ENCODE measurements at places on chromosomes 16 and 17. TPM values are rescaled to one million over a fixed set of nuclear protein-coding genes. Genes with fewer than 3 reads are reported as not detected.

Gene OR1A1
- not detected for polyA plus RNA-seq

GRCh38 chr17:5816491-5817070 is 232.3 kb upstream of the NLRP1 start:
- no peak for DNase-seq

- DNase-seq: no peak
Measured at GRCh38 chr16:3363793-3364192, 8.1 kb downstream of the OR2C1 start.

GRCh38 chr16:11909653-11910545 is 5.9 kb downstream of the GSPT1 start:
- DNase-seq: no peak

Gene GINS3
- polyA plus RNA-seq: 12.6 TPM

- peak; percentile 70 for DNase-seq
Measured at GRCh38 chr17:74763565-74764387, 12.4 kb downstream of the NAT9 start.

GRCh38 chr16:49644145-49644463 is 211.8 kb downstream of the ZNF423 start:
- no peak for DNase-seq

DNA sequence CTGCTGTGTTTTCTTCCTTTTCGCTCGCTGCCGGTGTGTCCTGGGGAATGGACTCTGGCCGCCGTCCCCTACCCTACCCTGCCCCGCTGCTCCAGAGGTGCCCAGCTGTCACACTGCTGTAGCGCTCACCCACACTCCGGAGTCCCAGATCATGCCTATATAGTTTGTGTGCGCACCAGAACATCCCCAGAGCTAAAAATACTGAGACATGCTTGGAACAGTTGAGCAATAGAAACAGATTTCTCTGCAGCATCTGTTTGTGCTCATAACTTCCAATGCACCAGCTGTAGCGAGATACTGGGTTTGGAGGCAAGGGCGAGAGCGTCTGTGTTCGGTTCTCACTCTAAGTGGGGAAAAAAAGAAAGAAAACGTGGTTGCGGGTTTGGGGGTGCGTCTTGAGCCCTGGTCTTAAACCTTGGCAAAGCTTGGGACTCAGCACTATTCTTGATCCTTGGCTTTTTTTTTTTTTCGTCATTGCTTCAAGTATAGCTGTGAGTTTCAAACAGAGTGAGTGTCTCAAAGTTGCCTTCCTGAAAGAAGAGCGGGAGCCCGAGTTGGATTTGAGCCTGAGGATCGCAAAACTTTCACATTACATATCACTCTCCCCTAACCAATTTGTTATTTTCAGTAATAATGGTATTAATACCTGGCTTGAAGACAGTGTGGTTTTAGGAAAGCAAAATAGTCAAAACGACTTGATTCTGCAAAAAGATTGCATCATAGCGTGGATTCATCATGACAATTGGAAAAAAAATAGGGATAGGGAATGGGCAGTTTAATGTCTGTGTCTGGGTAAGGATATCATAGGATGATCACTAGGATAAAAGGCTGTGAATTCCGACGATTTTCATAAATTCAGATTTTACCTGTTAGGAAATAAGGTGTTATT is 621 bp downstream of the KCNJ2 start:
- DNase-seq: no peak

Gene CX3CL1
- polyA plus RNA-seq: 12.6 TPM

DNA sequence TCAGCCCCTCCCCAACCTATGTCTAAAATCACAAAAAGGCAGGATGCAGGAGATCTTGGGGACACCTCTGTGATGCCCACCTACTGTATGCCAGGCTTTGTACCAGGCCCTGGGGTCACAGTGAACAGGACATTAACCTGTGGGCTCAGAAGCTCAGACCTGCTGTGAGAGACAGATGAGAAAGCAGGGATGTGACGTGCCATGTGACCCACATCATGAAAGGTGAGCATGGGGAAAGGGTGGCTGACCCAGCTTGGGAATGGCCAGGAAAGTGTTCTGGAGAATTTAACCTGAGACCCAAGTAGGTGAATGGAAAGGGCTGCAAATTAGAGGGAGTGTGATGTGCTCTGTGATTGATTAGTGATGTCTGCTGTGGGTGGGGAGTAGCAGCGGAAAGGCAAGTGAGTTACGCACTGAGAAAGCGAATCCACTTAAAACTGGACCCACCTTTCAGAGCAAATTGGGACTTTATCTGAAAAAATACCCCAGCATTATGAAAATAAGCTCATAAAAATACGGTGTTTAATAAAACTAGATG is 132.2 kb downstream of the IRF8 start:
- no peak for DNase-seq

Gene ADGRG1
- 5.1 TPM for polyA plus RNA-seq

GRCh38 chr17:7611635-7612293 is 2.9 kb downstream of the FXR2 start:
- no peak for DNase-seq

DNA sequence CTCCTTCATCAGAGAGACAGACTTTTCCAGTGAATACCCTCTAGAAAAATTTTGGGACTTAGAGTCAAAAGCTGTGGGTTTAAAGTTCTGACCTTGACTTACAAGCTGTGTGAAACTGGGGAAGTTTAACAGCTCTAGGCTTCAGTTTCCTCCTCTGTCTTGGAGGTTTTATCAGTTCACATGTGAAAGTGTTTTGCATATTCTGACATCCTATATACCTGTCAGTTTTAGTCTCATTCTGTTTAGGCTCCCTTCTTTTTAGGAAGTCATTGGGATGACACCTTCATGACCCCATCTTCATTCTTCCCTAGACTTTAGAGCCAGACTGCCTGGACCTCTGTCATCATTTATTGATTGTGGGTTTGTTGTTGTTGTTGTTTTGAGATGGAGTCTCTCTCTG is 44.4 kb downstream of the YPEL2 start:
- no peak for DNase-seq

GRCh38 chr16:50136399-50136798 is 16.7 kb upstream of the TENT4B start:
- DNase-seq: no peak
